ENCODE measurements at places on chromosomes 5 and 9.
A peak's percentile ranks its signal among the peaks of the same experiment; 100 is the strongest.

DNA sequence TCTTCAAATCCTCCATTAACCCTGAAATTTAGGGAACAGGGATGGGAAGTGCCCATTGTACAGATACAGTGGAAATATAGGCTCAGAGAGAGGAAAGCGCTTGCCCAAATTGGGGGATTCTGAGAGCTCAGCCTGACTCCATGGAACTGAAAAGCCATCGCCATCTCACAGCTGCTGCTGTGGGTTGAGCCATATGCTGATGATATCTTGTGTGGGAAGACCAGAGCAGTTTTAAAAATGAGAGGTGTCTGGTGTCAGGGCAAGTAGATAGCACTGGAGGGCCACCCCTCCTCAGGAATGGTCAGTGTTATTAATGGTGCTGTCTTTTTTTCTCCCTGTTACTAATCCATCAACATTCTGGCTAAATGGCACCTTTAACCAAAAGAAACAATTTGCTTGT lies 50.9 kb upstream of the C5orf58 start:
- DNase-seq = no peak

DNA sequence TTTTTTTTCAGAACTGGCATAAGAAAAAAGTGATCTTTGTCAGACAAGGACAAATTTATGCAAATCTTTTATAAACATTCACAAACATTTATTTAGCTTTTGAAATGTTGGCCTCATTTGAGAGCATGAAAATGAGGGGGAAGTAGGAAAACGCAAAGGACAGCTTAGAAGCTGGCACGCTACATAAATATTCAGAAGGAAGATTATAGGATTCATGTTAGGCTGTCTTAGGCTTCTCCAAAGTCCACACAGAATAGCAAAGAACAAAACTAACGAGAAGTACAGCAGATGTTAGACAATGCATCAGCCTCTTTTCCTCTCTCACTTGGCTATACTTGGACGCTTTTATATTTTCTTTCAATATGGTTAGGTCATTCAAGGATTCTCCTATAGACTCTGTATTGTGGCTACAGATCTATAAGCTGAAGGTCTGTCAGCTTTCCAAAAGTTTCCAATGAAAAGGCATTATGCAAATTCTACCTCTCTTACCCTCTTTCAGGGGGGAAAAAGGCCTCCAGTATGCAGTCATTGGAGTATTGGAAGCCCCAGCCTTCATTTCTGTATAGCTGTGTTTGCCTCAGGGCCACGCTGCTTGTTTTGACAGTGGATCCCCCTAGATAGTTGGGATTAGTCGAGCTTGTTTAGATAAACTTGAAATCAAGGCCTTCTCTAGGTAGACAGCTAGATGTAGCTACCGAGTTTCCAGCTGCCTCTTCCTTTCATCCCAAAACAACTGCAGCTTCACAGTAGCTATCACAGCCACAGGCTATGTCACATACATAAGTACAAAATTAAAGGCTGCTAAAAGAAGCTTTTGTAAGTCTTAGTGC lies 153.0 kb downstream of the DENND1A start:
- no peak for DNase-seq

DNA sequence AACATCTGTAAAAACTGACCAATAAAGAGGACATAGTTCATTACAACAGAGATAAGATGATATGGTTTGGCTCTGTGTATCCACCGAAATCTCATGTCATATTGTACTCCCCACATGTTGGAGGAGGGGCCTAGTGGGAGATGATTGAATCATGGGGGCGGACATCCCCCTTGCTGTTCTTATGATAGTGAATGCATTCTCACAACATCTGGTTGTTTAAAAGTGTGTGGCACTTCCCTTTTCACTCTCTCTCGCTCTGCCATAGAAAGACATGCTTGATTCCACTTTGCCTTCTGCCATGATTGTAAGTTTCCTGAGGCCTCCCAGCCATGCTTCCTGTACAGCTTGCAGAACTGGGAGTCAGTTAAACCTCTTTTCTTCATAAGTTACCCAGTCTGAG lies 292.8 kb downstream of the SLF1 start:
- DNase-seq = no peak

DNA sequence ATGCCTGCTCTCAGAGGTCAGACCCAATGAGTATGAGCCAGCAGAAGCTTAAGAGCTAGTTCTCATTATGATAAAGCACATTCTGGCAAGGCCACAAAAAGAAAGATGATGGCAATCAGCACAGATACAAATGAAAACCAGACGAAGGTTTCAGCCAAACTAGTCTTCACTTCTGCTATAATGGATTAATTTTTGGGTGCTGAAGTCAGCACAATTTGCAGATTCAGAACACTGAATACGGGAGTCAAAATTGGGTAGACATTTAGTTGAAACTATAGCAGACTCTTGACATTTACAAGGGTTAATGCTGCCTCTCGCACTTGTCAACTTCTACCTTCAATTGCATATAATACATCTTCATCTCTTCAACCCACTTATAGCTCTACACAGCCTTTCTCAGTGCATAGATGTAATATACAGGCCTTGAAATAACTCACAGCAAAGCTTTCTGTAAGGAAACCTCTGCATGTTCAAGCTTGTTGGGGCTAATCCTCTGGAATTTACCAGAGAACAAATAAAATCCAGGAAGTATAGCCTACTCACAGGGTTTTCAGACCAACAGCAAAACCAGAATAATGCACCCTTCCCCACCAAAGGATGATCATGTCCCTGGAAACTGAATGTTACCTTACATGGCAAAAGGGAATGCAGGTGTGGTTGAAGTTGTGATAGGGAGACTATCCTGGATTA lies 77.1 kb downstream of the BAAT start:
- DNase-seq = no peak

DNA sequence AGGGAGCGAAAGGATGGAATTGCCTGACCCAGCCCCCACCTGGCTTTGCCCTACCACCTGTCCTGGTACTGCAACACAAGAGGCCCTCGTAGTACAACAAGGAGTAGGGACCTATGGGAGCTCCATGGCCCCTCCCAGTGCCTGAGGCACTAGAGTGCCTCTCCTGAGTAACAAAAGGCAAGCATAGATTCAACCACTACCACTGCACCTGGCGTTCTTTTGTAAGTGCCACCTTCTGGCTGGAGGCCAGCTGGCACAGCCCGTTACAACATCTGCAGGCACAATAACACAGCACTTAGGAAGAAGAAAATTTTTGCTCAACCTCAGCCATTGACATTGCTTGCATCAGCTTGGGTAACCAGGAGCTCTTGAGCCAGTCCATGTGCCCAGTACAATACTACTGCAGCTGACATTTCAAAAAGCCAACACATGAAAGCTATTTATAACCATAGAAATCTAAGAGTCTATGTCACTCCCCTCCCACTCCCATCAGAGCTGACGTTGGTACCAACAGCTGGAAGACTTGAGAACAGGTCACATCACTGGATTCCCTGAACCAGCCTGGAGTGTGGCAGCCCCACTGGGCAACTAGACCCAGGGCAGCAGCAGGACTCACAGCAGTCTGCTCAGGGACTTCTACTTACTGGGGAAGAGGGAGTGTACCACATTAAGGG lies 17.7 kb upstream of the FAM174A start:
- DNase-seq = no peak

DNA sequence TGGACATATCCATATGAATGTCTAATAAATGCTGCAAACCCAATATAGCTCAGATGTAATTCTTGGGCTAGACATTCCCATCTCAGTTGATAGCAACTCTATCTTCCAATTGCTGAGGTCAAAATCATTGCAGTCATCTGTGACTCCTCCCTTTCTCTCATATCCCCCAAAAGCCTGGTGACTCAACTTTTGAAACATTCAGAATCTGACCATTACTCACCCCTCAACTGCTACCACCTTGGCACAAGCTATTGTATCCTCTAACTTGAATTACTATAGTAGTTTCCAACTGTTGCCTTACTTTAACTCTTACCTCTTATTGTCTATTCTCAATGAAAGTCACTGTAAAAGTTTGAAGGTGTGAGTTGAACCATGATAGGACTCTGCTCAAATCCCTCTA lies 600.1 kb upstream of the RGMB start:
- DNase-seq = no peak

DNA sequence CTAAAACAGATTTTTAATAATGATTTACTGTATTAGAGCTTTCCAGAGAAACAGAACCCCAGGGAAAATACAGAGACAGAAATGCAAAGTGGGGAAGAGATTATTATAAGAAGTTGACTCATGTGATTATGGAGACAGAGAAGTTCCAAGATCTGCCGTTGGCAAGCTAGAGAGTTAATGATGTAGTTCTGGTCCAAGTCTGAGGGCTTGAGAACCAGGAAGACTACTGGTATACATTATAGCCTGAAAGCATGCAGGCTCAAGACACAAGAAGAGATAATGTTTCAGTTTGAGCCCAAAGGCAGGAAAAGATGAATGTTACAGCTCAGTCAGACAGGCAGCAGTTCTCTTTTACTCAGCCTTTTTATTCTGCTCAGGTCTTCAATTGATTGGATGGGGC lies 98.8 kb upstream of the NFIL3 start:
- no peak for DNase-seq

DNA sequence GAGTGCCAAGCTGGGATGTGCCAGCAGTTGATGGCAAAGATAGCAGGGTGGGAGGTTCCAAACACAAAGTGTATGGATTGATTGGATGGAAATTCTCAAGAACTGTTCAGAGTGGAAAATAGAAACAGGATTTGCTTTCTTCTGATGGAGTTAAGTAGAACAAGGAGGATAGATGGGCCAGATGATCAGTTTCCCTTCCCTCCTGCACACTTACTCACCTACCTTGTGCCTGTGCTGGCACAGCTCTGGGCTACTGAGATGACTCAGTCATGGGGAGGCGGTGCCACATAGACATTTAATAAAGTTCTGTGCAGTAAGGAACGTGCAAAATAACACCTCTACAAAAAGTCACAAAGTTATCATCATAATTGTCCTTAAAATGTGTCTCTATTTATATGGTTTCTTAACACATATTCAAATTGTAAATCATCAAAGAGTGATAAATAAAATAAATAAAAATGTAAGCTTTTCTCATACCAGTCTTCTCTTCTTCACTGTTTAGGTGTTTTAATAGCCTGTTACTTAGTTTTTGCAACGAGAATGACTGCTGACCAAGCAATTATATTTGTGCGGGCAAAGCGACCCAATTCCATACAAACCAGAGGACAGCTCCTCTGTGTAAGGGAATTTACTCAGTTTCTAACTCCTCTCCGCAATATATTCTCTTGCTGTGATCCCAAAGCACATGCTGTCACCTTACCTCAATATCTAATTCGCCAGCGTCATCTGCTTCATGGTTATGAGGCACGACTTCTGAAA lies 12.7 kb downstream of the PTPDC1 start:
- no peak for DNase-seq

GRCh38 chr5:177334781-177335700 lies 16.4 kb downstream of the LMAN2 start:
- DNase-seq = no peak

DNA sequence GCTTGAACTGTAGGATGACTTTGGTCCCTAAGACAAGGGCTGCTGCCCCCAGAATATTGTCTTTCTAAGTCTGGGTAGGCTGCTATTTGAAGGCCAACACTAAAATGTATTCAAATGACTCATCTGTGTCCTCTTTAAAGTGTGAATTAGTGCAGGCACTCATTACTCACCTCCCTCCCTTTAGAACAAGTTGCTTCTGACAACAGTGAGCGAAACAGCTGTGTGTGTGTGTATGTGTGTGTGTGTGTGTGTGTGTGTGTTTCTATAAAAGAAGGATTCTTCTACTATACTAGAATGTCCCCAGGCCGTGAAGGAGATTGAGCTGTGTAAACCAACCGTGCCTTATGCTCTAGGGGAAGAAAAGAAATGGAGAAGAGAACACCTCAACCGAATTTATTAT lies 1337.2 kb downstream of the PTPRD start:
- no peak for DNase-seq

GRCh38 chr5:76229900-76230299 lies 146.7 kb downstream of the SV2C start:
- no peak for DNase-seq

DNA sequence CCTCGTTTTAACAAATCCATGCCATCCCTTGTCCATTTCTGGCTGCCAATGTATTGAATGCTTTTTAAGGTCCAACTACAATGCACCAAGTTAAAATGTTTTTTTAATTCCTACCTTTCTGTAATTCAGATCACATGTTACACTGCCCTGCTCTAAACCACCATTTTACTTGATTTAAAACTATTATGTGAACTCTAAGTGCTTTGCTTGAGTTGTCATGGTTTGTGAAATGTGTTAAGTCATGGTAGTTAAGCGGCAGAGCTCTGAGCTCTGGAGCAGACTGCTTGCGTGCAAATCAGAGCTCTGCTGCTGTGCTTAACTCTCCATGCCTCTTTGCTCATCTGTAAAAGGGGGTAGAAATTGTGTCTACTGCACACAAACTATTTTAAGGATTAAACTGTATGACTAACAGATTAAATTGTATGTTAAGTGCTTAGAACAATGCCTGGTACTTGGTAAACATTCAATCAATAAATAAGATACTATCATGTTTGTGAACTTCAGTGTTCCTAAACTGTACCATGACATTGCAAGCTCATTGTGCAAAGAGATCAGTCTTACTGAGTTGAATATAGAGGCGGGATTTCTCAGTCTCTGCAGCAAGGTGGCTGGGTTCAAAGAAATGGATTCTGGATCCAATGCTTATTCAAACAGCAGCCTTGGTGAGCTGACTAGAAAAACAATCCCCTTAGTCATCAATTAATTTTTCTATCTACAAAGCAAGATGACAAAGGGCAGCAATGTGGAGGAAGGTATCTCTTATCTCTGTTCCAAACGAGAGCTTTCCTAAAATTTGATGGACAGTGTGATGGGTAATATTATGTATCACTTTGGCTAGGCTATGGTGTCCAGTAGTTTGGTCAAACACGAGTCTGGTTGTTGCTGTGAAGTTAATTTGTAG lies 16.1 kb upstream of the CMBL start:
- no peak for DNase-seq

DNA sequence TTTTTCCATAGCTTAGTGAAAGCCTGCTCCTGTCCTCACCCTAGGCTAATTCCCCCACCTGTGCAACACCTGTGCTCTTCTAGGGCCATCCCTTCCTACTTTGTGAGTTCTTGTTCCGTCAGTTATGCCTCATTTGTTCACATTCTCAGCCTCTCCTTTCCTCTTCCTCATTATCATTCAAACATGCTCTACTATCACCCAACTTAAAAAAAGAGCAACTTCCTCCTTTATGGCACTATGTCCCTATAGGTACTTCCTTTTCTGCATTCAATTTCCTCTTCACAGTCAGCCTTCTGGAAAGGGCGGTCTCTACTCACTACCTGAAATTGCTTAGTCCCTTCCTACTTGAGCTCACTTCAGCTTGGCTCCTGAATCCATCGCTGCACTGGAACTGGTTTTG lies 111.8 kb upstream of the LHFPL2 start:
- no peak for DNase-seq

- no peak for DNase-seq
Observed at GRCh38 chr5:141359790-141360426, at the start of gene PCDHGB2. Gene PCDHGB2 (plus strand): TSS chr5:141359994. CDS start chr5:141360136, 142 bp downstream.

- DNase-seq = peak; percentile 5
Observed at GRCh38 chr5:100840370-100840769, 62.7 kb downstream of the ST8SIA4 start.
